Camera-type eye (tissue), 1 donor: ENCODE measurements at places on chromosomes 13 and 19. TPM values are rescaled to one million over a fixed set of nuclear protein-coding genes. Genes with fewer than 3 reads are reported as not detected.

Gene ZNF222
- 15.3 TPM for total RNA-seq

Gene PPP1R37
- total RNA-seq: 48.3 TPM

Gene MISP3
- 0.71 TPM for total RNA-seq

Gene EPS8L1
- 8.7 TPM for total RNA-seq

Gene TRIM13
- 60.3 TPM for total RNA-seq

Gene PTPRH
- 6.1 TPM for total RNA-seq

Gene FXYD1
- total RNA-seq: 34.8 TPM

Gene CIC
- total RNA-seq: 65.5 TPM

Gene TPT1
- total RNA-seq: 2,639 TPM
